ENCODE measurements at places on chromosomes 1 and 21.

DNA sequence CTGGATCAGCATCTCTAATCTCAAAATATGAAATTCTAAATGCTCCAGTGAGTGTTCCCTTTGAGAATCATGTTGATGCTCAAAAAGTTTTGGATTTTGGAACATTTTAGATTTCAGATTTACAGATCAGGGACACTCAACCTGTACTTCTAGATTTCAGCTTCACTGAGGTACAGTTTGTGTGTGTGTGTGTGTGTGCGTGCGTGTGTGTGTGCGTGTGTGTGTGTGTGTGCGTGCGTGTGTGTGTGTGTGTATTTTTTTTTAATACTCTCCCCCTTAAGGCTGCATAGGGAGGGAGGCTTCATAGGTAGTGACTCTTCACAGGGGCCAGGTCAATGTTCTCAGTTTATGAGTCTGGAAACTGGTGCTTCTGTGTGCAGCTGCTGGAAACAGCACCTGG lies 77.5 kb downstream of the BRINP2 start:
- H3K27me3 ChIP-seq, result no peaks in the 10 kb centered on the region
- H3K4me3 ChIP-seq, result no peak overlapping the region
- H3K36me3 ChIP-seq, result no peaks in the 10 kb centered on the region
- DNase-seq, result no peak
- H3K27ac ChIP-seq, result no peak overlapping the region
- H3K4me1 ChIP-seq, result no peaks in the 10 kb centered on the region

DNA sequence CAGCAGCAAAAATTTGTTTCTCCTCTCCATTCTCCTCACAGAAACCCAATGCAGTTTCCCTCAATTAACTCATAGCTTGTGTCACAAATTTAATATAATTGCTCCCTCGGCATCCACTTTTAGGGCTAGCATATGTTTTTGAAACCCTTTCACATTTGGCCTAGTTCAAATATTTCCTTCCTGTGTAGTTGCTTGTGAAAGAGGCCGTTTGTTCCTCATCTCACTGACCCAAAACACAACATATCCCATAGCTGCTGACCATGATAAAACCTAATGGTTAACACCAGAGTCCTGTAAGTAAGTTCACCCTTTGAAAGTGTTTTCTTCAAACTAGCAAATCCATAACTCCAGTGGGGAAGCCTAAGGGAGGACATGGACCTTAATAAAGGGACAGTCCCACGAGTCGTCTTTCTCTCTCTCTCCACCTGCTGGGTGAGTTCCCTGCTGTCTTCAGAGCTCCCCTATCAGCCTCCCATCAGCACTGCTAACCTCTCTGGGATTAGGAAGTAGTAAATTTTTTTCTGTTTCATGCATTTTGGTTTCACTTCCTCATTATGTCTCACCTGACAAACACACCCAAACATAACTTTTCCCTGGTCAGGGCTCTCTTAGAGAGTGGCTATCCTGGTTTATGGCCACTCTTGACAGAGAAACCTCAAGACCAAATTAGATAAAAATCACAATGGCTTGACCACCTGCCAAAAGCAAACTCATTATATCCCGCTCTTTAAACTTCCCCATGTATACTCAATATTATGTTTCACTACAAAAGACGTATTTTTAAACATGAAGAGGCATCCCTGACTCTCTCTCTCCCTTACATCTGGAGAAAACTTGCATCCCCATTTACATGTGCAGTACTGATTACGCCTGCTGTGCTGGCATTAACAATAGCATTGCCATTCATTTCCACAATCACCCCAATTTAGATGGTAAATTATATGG lies 177.7 kb upstream of the HP1BP3 start:
- DNase-seq, result no peak
- H3K4me3 ChIP-seq, result no peak overlapping the region
- H3K4me1 ChIP-seq, result no peaks in the 10 kb centered on the region
- no peaks in the 10 kb centered on the region for H3K27me3 ChIP-seq

- no peaks in the 10 kb centered on the region for H3K27me3 ChIP-seq
- no peak overlapping the region for H3K4me3 ChIP-seq
- DNase-seq, result no peak
- no peaks in the 10 kb centered on the region for H3K4me1 ChIP-seq
- H3K27ac ChIP-seq, result no peak overlapping the region
- H3K36me3 ChIP-seq, result peaks cover 25% of the 10 kb centered on the region
Observed at GRCh38 chr1:16294219-16295212, 57.5 kb upstream of the CPLANE2 start.

GRCh38 chr1:214021321-214021720 lies 33.5 kb downstream of the PROX1 start:
- no peaks in the 10 kb centered on the region for H3K4me1 ChIP-seq
- DNase-seq, result no peak
- H3K36me3 ChIP-seq, result no peaks in the 10 kb centered on the region
- no peaks in the 10 kb centered on the region for H3K27me3 ChIP-seq
- no peak overlapping the region for H3K4me3 ChIP-seq

- H3K4me3 ChIP-seq, result no peak overlapping the region
- DNase-seq, result no peak
- H3K27me3 ChIP-seq, result no peaks in the 10 kb centered on the region
- H3K36me3 ChIP-seq, result peaks cover 5% of the 10 kb centered on the region
- no peak overlapping the region for H3K27ac ChIP-seq
- H3K4me1 ChIP-seq, result peaks cover 20% of the 10 kb centered on the region
Observed at GRCh38 chr1:54301497-54301896, 101.5 kb downstream of the MRPL37 start.

GRCh38 chr1:193763266-193763665 lies 576.9 kb upstream of the B3GALT2 start:
- H3K27ac ChIP-seq, result no peak overlapping the region
- no peaks in the 10 kb centered on the region for H3K36me3 ChIP-seq
- H3K4me1 ChIP-seq, result no peaks in the 10 kb centered on the region
- H3K27me3 ChIP-seq, result no peaks in the 10 kb centered on the region

DNA sequence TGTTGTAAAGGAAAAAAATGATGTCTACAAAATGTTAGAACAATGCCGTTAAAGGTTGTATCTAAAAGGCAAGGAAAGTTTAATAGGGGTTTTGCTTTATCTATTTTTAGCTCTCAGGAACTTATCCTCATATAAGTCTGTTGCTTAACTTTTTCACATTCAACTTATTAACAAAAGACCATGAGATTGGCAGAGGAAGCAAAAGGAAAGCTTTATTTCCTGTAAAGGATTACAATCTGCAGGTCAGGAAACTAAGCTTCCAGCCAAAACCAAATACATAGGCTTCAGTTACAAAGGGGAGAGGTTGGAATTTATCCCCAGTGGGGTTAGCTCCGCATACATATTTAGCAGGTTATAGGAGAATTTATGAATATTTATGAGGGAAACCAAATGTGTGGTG lies 58.7 kb upstream of the KIAA1614 start:
- H3K4me1 ChIP-seq, result peaks cover 5% of the 10 kb centered on the region
- DNase-seq, result no peak
- no peaks in the 10 kb centered on the region for H3K27me3 ChIP-seq
- H3K4me3 ChIP-seq, result no peak overlapping the region
- no peaks in the 10 kb centered on the region for H3K36me3 ChIP-seq

DNA sequence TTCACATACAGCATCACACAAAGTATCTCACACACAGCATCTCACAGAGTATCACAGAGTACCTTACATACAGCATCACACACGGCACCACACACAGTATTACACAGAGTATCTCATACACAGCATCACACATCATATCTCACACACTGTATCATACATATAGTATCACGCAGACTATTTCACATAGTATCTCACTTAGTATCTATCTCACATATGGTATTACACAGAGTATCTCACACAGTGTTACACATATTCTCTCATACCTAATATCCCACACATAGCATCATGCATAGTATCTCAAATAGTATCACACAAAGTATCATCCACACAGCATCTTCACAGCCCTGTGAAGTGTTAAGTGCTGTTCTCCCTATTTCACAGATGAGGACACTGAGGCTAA lies 121.5 kb upstream of the RAB4A start:
- no peaks in the 10 kb centered on the region for H3K4me1 ChIP-seq
- no peak for DNase-seq
- H3K27ac ChIP-seq, result no peak overlapping the region
- H3K4me3 ChIP-seq, result no peak overlapping the region

- no peak overlapping the region for H3K4me3 ChIP-seq
- H3K27me3 ChIP-seq, result no peaks in the 10 kb centered on the region
- no peak for DNase-seq
- peaks cover 8% of the 10 kb centered on the region for H3K4me1 ChIP-seq
- no peaks in the 10 kb centered on the region for H3K36me3 ChIP-seq
Observed at GRCh38 chr1:218376722-218377121, 31.6 kb downstream of the TGFB2 start.

- H3K4me1 ChIP-seq, result no peaks in the 10 kb centered on the region
- no peak overlapping the region for H3K27ac ChIP-seq
- H3K36me3 ChIP-seq, result no peaks in the 10 kb centered on the region
Observed at GRCh38 chr21:35197992-35198431, 148.9 kb upstream of the RUNX1 start.

- H3K36me3 ChIP-seq, result no peaks in the 10 kb centered on the region
- no peak for DNase-seq
- H3K4me3 ChIP-seq, result no peak overlapping the region
- no peak overlapping the region for H3K27ac ChIP-seq
- H3K4me1 ChIP-seq, result no peaks in the 10 kb centered on the region
Observed at GRCh38 chr1:42824481-42825035, 7.4 kb upstream of the SVBP start.

DNA sequence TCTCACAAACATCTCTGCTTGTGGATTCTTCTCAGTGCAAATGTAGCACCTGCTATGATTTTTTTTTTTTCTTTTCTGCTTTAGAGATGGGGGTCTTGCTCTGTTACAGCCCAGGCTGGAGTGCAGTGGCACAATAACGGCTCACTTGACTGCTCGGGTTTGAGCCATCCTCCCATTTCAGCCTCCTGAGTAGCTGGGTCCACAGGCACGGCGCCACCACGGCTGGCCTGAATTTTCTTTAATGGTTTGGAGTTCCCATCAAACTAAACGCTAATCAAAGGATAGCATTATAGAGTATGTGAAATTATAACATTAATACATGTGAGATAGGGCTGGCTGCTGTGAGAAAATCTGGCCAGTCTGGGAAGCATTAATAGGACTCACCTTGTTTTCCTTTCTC lies 7.2 kb upstream of the PTGER3 start:
- H3K36me3 ChIP-seq, result no peaks in the 10 kb centered on the region
- H3K27ac ChIP-seq, result no peak overlapping the region
- no peaks in the 10 kb centered on the region for H3K4me1 ChIP-seq
- no peak for DNase-seq
- no peaks in the 10 kb centered on the region for H3K27me3 ChIP-seq

DNA sequence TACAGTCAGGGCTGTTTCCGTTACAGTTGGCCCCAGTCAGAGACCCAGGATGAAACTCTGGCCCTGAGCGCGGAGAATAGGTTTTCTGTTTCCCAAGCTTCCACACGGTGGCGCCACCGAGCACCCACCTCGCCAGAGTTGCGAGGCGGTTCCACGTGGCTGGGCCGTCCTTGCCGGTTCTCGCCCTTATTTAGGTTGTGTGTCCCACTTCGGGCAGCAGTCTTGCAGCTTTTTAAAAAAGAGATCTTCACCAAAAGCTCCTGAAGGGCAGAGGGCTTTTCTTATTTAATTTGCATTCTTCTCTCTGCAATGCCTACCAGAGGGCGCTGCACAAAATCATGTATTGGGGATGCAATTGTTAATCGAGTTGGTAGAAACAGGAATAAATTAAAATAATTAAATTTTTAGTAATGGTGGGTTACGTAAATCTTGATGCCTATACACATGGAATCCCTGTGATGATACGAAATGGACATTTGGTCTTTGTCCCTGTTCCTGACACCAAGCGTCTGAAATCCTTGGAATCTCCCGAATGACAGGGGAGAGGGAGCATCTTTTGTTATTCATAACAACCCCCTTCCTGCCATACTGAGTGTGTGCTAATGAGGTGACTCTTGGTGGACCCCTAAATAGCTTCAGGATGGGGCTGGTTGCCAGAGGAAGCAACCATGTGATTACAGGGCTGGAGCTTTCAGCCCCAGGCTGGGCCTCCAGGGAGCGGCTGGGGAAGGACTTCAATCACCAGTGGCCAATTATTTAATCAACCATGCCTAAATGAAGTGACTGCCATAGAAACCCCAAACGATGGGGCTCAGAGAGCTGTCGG lies 5.6 kb upstream of the S100A7 start:
- no peaks in the 10 kb centered on the region for H3K36me3 ChIP-seq
- H3K4me3 ChIP-seq, result no peak overlapping the region
- H3K27ac ChIP-seq, result no peak overlapping the region
- peaks cover 3% of the 10 kb centered on the region for H3K27me3 ChIP-seq
- DNase-seq, result peak; percentile 19

GRCh38 chr1:54413295-54413694 lies 7.1 kb upstream of the SSBP3 start:
- H3K4me3 ChIP-seq, result no peak overlapping the region
- H3K27me3 ChIP-seq, result no peaks in the 10 kb centered on the region
- H3K4me1 ChIP-seq, result peaks cover 22% of the 10 kb centered on the region
- DNase-seq, result no peak
- no peak overlapping the region for H3K27ac ChIP-seq

DNA sequence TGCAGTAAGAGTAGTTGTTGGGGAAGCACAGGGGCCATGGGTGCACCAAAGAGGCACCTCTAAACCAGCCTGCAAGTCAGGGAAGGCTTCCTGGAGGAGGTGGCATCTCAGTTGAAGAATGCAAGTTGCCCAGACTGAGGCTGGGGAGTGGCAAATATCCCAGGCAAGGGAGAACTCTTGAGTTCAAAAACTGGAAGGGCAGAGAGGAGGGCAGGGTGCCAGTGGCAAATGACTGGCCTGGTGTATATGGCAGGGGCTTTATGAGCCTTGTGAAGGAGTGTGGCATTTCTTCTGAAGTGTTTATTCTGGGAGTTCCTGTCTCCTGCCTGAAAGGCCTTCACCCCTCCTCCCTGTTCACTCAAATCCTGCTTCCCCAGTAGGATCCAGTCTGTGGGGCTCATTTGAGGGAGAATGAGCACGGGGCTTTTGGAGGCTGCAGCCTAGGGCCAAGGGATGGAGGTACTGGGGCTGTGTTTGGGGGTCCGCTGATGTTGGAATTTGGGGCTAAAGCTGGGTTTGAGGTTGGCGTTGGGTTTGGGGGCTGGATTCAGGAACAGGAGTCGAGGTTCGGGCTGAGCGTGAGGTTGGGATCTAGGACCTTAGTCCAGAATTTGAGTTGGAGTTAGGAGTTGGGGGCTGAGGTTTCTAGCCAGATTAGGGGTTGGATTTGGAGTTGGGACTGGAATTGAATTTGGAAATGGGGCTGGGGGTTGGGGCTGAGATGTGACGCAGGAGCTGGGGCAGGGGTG lies at the start of gene TMEM125:
TSS of gene TMEM125 (plus strand) at position 357 of the 749 bp plus-strand sequence. CDS start 2,740 bp downstream, outside the sequence.
- H3K27ac ChIP-seq, result no peak within 1 kb of the TSS
- H3K36me3 ChIP-seq, result no peaks in the 10 kb centered on the region
- H3K4me1 ChIP-seq, result peaks cover 8% of the 10 kb centered on the region
- H3K27me3 ChIP-seq, result no peaks in the 10 kb centered on the region

Measured in effector memory CD4-positive, alpha-beta T cell (primary cell).